ENCODE measurements at places on chromosomes 6 and 20. TPM values are rescaled to one million over a fixed set of nuclear protein-coding genes. Genes with fewer than 3 reads are reported as not detected.
A peak's percentile ranks its signal among the peaks of the same experiment; 100 is the strongest.

GRCh38 chr6:44624936-44625573, 237.5 kb downstream of the CDC5L start:
- DNase-seq, result no peak

DNA sequence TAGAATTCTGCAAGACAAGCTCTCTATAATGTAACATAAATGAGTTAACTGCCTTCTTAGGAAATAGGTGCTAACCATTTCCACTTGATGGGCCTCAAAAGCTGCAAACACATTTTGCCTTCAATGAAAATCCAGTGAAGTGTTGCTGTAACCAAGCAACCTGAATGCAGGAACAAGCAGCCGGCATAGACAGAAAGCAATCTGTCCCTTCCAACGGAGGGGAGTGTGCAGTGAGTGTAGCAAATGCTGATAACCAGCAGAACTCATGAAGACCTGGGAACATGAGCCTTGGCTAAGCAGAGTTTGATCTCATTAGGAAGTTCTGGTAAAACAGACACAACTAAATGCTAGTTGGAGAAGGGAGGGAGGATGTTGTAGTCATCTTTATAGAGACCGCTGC, 697.8 kb downstream of the KIF16B start:
- no peak for DNase-seq

GRCh38 chr20:59007665-59008511, 834 bp upstream of the CTSZ start:
- DNase-seq, result peak; percentile 57

BPIFB1 gene
- not detected for total RNA-seq

VGLL2 gene
- total RNA-seq, result 0.26 TPM

HLA-DRB5 gene
- 82.9 TPM for total RNA-seq

NKX2-2 gene
- not detected for total RNA-seq

GRCh38 chr20:51216850-51217249, 193.9 kb upstream of the KCNG1 start:
- no peak for DNase-seq

GRCh38 chr6:72755752-72756151, 133.9 kb downstream of the KCNQ5 start:
- no peak for DNase-seq

DNA sequence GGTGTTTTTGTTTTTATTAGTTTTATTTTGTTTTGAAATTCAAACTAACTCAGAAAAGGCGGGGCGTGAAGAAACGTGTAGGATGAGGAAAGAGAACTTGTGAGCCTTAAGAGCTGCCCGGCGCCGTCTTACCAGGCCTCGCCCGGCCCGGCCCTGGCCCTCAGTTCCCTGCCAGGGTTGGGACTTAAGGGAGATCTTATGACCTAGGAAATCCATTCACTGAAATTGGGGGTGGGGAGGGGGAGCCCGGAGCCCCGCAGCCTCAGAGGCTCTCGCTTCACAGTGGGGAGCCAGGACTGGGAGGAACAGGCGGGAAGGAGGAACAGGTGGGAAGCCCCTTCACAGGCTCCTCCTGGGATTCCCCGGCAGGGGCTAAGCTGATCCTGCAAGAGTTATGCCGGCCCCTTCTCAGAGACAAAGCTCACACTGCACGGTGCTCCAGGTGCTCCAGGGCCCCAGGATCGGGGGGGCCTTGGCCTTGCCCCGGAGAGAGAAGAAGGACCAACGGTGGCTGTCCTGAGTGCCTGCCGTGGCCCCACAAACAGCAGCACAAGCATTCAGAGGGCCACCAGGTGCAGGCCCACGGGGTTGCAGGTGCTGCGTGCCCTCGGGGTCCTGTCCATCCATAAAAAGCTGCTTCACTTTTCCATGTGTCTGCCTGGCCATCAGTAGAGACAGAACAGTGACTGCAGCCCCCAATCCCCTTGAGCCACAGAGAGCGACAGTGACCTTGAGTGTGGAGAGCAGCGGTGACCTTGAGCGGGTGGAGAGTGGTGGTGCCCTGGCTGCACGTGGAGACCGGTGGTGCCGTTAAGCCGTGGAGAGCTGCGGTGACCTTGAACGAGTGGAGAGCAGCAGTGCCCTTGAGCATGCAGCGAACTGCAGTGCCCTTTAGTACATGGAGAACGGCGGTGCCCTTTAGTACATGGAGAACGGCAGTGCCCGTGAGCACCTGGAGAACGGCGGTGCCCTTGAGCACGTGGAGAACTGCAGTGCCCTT, 152.7 kb downstream of the DLL1 start:
- no peak for DNase-seq

HLA-DQA1 gene
- total RNA-seq, result 7.7 TPM

CDC5L gene
- 19.1 TPM for total RNA-seq

- no peak for DNase-seq
Measured at GRCh38 chr20:19794941-19795340, 36.9 kb downstream of the RIN2 start.

- DNase-seq, result no peak
Measured at GRCh38 chr20:24497851-24498250, 28.4 kb downstream of the SYNDIG1 start.

DNA sequence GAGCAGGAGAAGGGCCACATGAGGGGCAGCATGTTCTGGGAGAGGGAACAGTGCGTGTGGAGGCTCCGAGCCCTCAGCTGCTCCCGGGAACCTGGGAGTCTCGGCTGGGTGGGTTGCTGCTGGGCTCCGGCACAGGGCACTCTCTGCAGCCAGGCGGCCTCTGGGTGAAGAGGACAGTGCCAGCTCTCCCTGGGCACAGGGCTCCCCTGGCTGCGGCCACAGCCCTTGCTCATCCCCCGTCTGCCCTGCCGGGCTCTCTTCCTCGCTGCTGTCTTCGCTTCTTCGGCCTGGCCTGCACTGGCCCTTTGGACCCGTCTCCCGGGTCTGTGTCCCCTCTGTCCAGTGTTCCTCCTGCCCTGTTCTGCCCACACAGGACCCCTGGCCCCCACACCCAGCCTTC, 48.2 kb downstream of the CDH4 start:
- DNase-seq, result no peak

DNA sequence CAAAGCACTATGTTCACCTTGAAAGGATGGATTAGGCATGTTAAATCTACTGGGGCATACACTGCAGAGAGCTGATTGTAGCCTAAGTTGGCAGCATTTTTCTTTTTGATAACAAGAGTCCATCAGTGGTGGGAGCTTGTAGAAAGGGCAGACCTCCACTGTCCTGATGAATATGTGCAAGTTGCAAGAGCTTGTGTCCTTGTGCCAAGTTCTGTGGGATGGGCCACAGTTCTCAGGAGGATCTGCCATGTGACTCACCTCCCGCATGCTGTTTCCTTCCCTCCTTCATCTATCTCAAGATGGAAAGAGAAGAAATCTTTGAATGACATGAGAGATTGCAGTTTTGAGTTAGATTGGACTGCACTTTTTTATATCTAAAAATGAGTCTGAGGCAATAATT, 58.3 kb upstream of the GGTLC1 start:
- no peak for DNase-seq

PRRT1 gene
- 0.77 TPM for total RNA-seq

GRCh38 chr6:43770372-43771209, 580 bp downstream of the VEGFA start:
- peak; percentile 79 for DNase-seq

- DNase-seq, result no peak
Measured at GRCh38 chr20:49622243-49622642, 54.3 kb upstream of the PTGIS start.

TRERF1 gene
- total RNA-seq, result 1.2 TPM

GRCh38 chr20:35091816-35092523, 637 bp downstream of the TRPC4AP start:
- peak; percentile 82 for DNase-seq

HLA-DRA gene
- total RNA-seq, result 151 TPM

DNA sequence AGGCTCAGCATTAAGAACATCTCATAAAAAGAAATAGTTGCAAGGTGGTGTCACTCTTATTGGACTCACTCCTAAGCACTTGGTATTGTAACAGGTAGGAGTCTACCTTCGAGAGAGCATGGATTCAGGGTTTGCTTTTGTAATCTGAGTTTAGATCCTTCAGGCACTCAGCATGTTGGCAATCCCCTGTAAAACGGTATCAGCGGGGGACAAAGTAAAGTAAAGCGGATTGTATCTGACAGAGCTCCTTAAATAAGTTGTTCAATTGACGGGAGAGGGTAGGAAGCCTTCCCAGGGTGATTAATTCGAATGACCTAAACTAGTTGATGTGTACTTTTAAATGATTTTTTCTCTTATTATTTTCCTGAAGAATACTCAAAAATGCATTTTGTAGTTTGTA, 869.8 kb upstream of the EPHA7 start:
- no peak for DNase-seq

- no peak for DNase-seq
Measured at GRCh38 chr6:66103354-66103753, 396.3 kb upstream of the EYS start.

CLVS2 gene
- not detected for total RNA-seq

OLIG3 gene
- not detected for total RNA-seq

- no peak for DNase-seq
Measured at GRCh38 chr20:19823216-19823615, 65.2 kb downstream of the RIN2 start.

GRCh38 chr6:158649289-158650143, at the start of gene SYTL3:
Gene SYTL3 (plus strand): TSS chr6:158650054. CDS start chr6:158663269, 13,215 bp downstream.
- peak; percentile 52 for DNase-seq

DNA sequence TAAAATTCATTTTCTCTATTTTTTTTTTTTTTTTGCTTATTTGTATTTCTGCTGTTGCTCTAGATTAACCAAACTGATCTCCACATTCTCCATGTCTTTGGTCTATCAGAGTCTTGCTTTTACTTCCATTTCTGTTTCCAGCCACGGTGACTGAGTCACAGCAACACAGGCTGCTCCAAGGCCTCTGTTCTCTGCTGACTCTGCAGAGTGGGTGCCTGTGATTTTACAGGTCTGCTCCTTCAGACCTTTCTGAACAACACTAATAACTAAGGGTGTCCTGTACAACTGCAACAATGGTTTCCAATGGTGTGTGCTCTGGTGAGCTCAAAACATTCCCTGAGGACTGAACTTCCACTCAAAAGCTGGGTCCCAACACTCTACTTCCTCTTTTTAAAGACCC, 102.3 kb upstream of the BMP2 start:
- no peak for DNase-seq

- no peak for DNase-seq
Measured at GRCh38 chr20:5039255-5039657, 37.9 kb upstream of the SLC23A2 start.

PAX1 gene
- not detected for total RNA-seq

GRCh38 chr6:143276436-143276835, 174.1 kb downstream of the ADAT2 start:
- no peak for DNase-seq

GRCh38 chr6:91171754-91172462, 585.0 kb upstream of the MAP3K7 start:
- DNase-seq, result no peak

DNA sequence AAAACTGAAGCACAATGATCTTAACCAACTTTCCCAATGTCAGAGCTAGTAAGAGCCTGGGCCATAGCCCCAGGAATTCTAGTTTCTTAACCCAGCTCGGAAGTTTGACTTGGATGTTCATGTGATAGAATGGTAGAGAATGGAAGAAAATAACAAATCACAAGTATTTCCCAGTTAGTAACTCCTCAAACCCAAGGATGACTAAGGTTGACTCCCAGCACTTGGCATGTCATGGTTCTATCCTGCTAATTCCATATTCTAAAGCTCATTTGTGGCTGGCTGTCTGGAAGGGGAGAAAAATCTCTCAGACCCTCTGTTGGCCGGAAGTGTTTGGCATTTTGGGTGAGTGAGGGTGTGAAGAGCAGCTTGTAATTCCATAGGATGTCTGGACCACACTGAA, 248.7 kb downstream of the RFPL4B start:
- DNase-seq, result no peak

GRCh38 chr6:84517741-84518530, 246.5 kb downstream of the TBX18 start:
- DNase-seq, result no peak

- no peak for DNase-seq
Measured at GRCh38 chr20:20233041-20233514, 134.8 kb upstream of the INSM1 start.

- peak; percentile 91 for DNase-seq
Measured at GRCh38 chr6:15365273-15365687, 119.4 kb downstream of the JARID2 start.

DUSP15 gene
- 4.2 TPM for total RNA-seq

DNA sequence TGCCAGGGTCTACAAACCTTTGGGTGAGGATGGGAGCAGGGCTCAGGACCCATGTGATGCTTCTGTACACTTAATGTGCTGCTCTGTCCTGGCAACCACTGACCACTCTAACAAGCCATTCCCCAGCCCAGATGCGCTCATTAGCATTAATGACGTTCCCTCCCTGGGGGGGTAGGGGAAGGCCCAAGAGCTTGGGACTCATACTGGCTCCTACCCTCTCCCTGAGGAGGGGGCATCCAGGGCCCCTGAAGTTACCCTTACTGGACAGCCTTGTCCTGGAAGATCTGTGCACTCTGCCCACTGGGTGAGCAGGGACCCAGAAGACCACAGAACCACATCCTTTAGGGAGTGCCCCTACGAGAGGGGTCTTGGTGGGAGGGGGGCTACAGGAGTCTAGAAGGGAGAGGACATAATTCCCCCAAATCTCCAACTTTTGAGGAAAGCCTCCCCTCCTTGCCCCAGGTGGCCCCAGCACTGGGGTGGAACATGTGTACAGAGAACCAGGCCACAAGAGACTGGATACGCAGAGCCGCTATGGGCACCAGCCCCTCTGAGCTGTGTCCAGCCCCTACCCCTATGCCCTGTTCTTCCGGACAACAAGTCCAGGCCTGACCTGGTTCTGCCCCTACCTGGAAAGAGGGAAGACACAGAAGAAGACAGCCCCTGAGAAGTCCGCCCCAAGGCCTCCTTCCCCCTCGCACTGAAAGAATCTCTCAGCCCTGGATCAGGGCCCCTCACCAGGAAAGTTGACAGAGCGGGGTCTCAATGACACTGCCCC, 1.4 kb downstream of the TEAD3 start:
- DNase-seq, result no peak

GRCh38 chr6:27592481-27593199, 119.7 kb upstream of the ZNF184 start:
- DNase-seq, result no peak

KHDRBS2 gene
- 0.12 TPM for total RNA-seq

DNA sequence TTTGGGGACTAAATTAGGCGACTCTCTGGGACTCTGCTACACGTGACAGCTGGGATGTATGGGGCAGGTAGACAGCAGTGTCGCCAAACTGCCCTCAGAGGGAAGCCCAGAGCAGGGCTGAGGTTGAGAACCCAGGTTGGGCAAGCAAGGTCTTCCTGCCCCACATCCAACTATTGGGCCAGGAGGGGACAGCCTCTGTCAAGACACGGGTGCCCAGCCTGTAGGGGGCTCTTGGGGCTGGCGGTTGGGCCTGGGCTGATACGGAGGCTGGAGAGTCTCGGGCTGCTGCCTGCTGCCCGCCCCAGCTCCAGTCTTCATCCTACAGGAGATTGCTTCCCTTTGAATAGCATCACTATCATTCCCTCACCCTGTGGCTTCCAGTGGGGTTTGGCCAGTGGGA, 33.3 kb downstream of the CPNE5 start:
- no peak for DNase-seq
